Glutamatergic neuron (in vitro differentiated cells): ENCODE measurements at places on chromosomes 16 and 17.

- DNase-seq = no peak
Measured at GRCh38 chr17:61647047-61647446, 56.0 kb upstream of the NACA2 start.

DNA sequence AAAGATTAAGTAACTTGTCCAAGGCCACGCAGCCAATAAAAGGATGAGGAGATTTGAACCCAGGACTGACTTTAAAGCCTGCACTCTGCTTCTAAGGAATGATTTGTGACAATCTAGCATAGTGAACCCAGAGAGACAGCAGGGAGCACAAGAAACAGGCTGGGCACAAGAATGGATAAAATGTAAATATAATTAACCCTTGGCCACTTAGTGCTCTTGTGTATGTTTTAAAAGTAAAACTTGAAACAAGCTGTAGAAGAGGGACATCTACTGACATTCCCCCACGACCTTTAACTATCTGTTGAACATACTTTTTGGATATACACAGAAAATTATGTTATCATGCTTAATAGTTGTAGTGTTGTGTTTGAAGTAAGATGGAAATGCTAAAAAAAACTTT, 141.9 kb upstream of the PMFBP1 start:
- DNase-seq = no peak

- no peak for DNase-seq
Measured at GRCh38 chr17:75769536-75769935, 4.5 kb upstream of the GALK1 start.

GRCh38 chr17:29216856-29217255, 29.8 kb upstream of the CRYBA1 start:
- no peak for DNase-seq

DNA sequence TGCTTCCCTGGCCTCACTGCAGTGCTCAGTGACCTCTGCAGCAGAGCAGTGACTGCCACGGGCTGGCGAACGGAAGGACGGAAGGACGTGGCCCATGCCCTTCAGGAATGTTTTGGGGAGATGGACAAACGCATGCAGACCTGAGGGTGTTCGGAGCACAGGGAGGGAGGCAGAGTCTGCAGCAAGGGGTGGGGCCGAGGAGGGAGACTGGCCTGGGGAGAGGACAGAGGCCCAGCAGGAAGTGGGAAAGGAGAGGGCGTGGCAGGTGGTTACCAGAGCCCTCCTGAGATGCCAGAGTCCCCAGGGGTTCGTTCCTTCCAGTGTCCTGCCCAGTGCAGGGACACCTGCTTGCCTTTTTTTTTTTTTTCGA, 21.9 kb downstream of the ADORA2B start:
- DNase-seq = no peak

- DNase-seq = no peak
Measured at GRCh38 chr17:50188921-50189549, 12.4 kb downstream of the COL1A1 start.

- DNase-seq = no peak
Measured at GRCh38 chr17:74008196-74008595, 195.3 kb upstream of the RPL38 start.
